Activated T-cell treated with anti-CD3 and anti-CD28 coated beads, Interleukin-2, amount 50 U/mL, for 72 hours (primary cell): ENCODE measurements at places on chromosomes 7 and 10.

GRCh38 chr7:84060000-84060399, 134.6 kb downstream of the SEMA3A start:
- no peak for DNase-seq

DNA sequence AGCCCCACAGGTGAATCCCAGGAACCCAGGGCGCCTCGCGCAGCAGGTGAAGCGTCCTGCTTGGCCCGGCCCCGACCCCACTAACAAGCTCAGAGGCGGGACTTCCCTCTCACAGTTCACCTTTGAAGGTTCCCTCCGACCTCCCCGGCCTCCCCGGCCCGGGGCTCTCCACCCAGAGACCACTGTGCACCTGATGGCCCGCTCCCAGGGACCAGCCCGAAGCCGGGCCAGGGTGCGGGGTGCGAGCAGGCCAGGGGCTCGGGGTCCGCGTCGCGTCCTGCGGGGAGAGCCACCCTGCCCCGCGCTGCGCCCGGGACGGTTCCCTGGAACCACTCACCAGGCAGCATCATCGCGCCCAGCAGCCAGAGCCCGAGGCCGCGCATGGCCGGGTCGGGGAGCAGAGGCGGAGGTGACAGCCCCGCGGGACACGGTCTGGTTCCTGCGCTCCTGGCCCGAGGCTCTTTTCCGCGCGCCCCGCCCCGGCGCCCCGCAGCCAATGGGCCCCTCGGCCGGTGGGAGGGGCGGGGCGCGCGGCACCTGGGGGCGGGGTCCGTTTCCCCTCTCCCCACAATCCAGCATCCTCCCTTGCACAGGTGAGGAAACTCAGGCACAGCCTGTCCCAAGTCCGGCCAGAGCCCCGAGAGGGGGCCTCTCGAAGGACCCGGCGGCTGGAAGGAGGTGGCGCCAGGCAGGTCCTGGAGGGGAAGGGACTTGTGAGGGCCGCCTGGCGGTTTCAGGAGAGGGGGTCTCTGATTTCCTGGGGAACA, at the start of gene ADAM8:
ADAM8 (minus strand) TSS at position 434 of the 767 bp plus-strand sequence; CDS start at position 383, 51 bp downstream.
- DNase-seq: peak; percentile 86

GRCh38 chr10:6346631-6347030, 143.9 kb downstream of the PFKFB3 start:
- DNase-seq: no peak

GRCh38 chr7:117269886-117270285, 53.0 kb downstream of the WNT2 start:
- DNase-seq: no peak

GRCh38 chr7:93165447-93165846, 17.3 kb upstream of the SAMD9L start:
- DNase-seq: no peak

- DNase-seq: no peak
Measured at GRCh38 chr10:123151737-123152135, 2.5 kb upstream of the BUB3 start.

GRCh38 chr10:132987671-132988571, 45.6 kb upstream of the CFAP46 start:
- no peak for DNase-seq

DNA sequence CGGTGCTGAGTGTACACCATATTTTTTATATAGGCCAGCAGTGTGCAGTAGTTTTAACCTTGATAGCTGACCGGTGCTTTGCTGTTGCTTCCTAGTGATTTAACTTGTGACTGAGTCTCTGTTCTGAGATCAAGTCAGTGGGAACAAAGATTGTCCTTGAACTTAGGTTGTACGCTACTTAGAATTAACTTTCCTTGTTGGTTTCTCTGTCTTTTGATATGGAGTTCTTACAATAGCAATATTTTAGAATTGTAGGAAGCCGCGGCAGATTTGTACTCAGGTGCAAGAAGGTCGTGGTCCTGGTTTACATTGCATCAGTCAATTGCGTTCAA, 1.3 kb downstream of the DDX21 start:
- DNase-seq: no peak

DNA sequence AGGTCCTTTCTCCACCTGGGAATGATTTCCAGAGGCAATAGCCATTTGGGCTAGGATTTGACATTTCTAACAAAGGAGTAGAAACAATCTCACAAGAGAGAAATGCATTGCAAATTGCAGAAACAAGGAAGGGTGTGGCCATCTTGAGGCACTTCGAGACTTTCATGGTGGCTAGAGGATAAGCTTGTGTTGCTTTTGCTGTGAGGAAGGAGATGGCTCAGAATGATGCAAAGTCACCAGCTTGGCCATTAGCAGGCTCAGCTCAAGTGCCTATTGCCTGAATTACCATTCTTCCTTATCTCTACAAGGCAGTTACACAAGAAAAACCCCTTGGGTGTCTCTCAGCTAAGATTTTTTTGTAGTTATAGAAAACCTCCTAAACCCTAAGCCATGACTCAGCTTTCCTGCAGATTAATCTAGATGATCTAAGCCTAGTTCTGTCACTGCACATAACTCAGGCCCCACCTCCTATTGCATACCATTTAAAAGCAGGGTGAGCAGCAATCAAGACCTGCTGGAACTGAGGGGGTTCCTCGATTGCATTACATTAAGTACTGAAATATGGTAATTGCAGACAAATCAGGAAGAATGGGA, 683.1 kb downstream of the NRG3 start:
- no peak for DNase-seq

GRCh38 chr10:12507165-12507850, 158.0 kb downstream of the CAMK1D start:
- DNase-seq: no peak

DNA sequence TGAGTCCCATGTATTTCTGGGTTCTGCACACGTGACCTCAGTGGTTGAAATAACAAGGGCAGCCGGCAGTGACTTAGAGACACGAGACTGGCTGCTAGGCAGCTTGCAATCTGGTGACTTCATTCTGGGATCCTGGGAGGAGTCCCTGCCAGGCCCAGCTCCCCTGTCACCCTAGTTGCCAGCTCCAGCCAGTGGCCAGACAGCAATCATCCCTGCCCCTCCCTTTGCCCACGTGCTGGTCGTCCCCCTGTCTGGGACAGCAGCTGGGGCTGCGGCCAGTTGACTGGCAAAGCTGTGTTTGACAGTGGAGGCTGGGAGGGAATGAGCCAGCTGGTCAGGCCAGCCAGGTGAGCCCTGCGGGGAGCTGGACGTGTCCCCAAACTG, 30.0 kb downstream of the ADGRA1 start:
- DNase-seq: no peak

GRCh38 chr10:71383972-71384687, 12.6 kb upstream of the CDH23 start:
- DNase-seq: peak; percentile 81

DNA sequence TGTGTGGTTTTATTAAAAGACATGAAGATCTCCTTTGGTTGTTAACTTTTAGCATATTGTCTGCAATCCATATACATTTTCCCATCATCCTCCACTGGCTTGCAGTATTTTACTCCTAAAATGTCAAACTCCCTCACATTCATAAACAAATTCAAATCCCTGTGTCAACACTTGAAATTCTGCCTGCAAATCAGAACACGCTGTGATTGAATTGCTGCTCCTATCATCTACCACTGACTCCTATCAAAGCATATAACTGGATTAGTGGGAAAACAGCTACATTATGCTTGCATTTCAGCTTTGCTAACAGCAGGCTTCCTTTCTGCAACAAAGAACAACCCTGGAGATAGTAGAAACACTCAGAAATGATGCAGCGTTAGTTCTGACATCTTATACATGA, 281.8 kb upstream of the HGF start:
- no peak for DNase-seq

- DNase-seq: no peak
Measured at GRCh38 chr7:154996756-154997155, 6.2 kb downstream of the PAXIP1 start.

GRCh38 chr10:130027716-130028464, 63.8 kb upstream of the EBF3 start:
- no peak for DNase-seq

GRCh38 chr7:37201876-37202198, 246.8 kb downstream of the ELMO1 start:
- DNase-seq: no peak

DNA sequence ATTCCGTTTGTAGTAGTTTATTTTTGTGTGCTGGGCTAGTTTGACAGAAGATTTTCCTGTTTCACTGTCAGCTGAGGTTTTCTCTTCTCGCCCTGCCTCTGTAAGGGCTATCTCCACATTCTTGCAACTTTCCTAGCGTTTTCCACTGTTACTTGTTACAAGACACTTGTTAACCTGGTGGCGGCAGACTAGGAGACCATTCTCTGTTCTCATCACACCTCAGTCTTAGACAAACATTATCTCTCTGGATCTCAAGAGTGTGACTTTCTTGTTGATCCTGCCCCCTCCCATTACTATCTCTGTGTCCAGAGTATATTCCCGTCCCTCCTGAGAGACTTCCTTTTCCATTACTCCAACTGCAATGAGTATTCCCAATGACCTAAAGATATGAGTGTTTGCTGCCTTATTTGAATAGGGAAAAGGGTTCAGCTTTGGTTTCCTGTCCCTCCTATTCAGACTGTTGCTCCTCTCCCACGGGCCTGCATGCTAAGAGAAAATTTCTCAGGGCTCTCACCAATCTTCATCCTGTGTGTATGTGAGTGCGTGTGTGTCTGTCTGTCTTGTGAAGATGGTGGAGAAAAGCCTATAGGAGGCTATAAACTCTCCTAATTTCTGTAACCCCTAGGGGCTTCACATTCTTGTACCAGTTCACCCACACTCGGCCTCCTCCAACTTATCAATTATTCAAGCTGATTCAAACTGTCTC, 722.4 kb upstream of the POT1 start:
- DNase-seq: no peak

DNA sequence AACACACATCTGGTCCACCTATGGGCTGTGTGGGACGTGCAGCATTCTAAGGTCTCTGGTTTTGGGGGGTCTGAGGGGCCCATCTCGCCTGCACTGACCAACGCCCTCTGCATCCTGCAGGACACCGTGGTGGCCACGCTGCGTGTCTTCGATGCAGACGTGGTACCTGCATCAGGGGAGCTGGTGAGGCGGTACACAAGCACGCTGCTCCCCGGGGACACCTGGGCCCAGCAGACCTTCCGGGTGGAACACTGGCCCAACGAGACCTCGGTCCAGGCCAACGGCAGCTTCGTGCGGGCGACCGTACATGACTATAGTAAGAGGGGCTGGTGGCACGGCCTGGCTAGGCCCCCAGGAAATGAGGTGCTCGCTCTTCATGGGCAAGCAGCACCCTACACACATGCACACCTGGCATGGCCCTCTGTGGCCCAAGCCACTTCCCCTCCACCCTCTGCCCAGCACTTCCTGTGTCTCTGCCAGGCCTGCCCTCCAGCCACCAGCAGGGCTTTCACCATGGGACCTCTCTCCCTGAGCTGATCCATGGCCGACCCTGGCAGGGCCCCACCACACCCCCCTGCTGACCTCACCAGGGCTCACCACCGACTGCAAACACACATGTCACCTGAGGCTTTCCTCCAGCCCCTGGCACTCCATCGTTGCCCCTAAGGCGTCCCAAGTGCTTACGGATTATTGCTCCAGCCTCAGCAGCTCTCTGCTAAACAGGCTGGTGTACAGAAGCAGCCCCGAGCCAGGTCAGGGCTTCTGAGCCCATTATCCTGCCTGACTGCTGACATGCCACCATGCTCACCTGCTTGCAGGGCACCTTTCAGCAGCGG, 29.6 kb downstream of the RET start:
- no peak for DNase-seq

DNA sequence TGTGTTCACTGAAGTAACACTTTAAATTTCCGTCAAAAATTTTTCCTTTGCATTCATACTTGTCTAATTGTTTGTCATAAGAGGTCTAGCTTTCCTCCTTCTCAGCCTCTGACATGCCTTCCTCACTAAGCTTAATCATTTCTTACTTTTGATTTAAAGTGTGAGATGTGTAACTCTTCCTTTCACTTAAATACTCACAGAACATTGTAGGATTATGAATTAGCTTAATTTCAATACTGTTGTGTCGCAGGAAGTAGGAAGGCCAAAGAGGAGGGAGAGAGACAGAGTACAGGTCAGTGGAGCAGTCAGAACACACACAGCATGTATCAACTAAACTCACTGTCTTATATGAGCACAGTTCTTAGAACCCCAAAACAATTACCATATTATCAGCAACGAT, 99.0 kb downstream of the SRPK2 start:
- no peak for DNase-seq

- no peak for DNase-seq
Measured at GRCh38 chr10:70234668-70235447, 1.6 kb upstream of the PPA1 start.

DNA sequence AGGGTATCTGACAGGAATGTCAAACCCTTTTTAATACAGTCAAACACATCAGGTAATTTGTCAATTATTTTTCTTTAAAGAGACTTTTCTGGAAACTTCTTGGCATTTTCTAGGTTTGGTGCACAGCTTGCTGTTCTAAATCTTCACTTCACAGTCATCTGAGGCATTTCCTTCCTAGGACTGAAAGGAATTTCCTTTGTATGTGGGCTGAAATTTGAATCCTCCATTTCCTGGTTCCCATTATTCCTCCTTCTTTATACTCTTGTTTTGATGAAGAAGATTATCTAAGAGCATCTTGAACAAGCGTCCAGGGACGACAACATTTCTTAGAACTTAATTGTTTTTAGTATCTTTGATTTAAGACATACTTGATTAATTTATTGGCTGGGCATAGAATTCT, 24.9 kb downstream of the CALD1 start:
- no peak for DNase-seq

DNA sequence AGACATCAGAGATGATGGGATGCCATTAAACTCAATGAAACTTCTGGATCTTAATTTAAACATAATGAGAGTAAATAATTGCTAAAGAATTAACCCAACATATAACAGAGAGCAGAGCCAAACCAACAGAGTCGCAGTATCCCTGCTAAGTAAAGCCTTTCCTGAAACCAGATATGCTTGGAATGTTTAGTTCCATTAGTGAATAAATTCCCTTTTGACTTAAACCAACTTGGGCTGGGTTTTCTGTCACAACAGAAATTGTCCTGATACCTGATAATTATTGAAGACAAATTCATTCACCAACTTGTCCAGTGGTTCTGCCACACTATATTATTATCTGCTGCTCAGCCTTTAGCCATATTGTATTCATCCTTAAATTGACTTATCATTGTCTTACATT, 286.7 kb downstream of the FZD1 start:
- no peak for DNase-seq

DNA sequence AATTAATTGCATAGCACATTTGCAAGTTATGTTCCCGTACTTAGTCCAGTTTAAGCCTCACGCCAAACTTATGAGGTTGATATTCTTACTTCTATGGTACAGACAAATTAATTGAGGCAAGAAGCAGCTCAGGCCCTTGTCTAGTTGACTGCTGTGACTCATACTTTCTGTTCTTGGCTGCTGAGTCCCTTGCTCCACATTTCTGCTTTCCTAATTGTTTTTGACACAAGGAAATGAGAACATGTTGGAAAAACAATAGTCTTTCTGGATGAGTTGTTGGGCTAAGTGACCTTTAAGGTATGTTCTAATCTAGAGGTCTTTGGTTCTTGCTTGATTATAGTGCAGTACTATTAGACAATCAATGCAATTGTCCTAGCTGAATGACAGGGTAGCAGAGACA, 331.8 kb downstream of the NRG3 start:
- no peak for DNase-seq

- no peak for DNase-seq
Measured at GRCh38 chr10:103852189-103852711, 3.1 kb downstream of the SH3PXD2A start.
